ENCODE measurements at places on chromosomes 1 and 21.

GRCh38 chr1:98906809-98907208 is 97.9 kb downstream of the PLPPR5 start:
- DNase-seq = no peak

DNA sequence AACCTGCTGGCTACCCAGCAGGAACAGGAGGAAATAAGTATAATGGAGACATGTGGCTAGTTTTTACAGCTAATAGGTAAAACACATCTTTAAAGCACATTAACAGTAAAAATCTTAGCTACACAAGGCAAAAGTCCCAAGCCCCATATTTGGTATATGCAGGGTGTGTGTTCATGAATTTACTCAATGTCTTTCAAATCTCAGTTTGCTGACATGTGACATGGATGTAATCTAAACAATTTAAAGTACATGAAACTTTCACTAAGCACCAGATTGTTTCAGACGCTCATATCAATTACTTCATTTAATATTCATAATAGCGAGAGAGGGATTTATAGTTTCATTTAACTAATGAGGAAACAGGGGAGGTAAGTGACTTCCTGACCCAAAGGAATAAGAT is 3.9 kb downstream of the TACSTD2 start:
- no peak for DNase-seq

DNA sequence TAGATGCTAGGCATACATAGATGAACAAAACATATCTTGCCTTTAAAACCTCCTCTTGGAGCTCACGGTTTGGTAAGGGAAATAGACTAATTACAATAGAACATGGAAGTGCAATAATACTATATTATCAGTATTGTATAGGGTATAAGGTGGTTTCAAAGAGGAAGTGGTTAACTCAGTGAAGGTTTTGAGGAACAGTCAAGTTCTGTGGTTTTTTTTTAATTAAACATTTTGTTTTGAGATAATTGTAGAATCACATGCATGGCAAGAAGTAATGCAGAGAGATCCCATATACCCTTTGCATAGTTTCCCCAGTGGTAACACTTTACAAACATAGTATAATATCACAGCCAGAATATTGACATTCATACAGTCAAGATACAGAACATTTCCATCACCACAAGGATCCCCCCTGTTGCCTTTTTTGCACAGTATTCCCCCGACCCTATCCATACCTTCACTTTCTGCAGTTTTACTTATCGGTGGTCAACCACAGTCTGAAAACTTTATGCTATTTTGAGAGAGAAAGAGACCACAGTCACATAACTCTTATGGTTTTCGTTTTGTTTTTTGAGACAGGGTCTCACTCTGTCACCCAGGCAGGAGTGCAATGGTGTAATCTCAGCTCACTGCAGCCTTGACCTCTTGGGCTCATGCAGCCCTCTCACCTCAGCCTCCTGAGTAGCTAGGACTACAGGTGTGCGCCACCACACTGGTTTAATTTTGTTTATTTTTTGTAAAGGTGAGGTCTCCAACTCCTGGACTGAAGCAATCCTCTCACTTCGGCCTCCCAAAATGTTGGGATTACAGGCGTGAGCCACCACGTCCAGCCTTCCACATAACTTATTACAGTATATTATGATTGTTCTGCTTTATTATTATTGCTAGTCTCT is 60.5 kb upstream of the KIAA1614 start:
- DNase-seq = no peak

DNA sequence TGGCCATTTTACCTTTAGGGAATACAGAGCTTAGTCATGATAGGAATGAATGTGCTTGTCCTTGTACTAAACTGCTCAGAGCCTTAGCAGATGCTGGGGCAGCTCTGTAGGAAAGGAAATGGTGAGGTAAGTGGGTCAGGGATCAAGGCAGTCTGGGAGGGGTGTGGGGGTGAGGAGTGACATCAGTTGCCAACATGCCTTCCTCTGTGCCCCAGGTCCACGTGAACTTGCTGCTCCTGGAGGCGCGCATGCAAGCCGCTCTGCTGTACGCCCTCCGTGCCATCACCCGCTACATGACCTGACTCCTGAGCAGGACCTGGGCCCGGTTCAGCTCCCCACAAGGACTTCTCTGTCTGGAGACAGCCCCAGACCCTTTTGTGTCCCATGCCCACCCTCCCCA is 21.2 kb downstream of the SESN2 start:
- no peak for DNase-seq

GRCh38 chr1:151832318-151832980 is 847 bp upstream of the RORC start:
- peak; percentile 51 for DNase-seq

- no peak for DNase-seq
Observed at GRCh38 chr1:165387505-165387904, 31.0 kb upstream of the LMX1A start.

- DNase-seq = no peak
Observed at GRCh38 chr21:45090966-45091365, 16.6 kb downstream of the ADARB1 start.

DNA sequence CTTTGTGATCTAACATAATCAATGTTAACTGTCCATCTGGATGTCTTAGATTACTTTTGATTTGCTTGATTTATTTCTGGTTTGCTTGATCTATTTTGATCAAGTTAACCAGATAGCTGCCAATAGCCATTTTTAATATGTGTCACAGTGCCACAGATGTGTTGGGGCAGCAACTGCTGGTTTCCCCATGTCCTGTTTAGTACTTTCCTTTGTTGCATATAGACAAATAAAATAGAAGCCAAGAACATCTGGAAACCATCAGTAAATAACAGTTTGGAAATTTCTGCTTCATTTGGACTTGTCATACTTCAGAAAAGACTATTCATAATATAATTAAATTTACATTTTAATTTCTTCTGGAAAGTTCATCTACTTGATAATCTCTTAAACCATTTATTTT is 145.6 kb upstream of the C21orf91 start:
- DNase-seq = no peak

DNA sequence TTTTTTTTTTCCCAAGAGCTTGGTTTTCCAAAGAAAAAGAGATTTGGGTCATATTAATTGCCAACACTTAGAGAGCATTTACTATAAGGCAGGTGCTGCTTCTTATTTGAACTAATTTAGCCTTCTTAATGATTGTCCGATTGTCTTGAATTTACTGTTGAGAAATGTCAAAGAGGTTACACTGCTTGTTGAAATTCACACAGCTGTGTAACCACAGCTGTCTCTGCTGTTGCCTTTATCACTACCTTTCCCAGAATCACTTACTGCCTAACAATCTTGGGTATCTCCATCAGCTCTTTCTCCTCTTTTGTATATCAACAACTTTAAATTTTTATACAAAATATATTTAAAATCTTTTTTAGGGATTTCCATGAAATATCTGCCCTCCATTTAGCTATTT is 115.6 kb downstream of the UCHL5 start:
- DNase-seq = no peak

DNA sequence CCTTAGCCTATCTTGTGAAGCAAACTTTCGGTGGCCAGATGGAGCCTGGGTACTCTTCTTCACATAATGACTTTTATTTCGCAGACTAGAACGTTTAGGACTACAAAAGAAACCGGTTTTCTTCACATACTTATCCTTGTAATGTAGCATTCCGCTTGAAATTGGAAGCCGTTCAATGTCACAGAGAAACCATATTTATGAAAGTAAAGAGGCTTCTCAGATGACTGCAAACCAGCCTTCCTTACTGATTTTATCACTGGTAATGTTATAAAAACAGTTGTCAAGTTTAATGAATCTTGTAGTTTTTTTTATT is 94.1 kb downstream of the PPIAL4G start:
- DNase-seq = no peak

DNA sequence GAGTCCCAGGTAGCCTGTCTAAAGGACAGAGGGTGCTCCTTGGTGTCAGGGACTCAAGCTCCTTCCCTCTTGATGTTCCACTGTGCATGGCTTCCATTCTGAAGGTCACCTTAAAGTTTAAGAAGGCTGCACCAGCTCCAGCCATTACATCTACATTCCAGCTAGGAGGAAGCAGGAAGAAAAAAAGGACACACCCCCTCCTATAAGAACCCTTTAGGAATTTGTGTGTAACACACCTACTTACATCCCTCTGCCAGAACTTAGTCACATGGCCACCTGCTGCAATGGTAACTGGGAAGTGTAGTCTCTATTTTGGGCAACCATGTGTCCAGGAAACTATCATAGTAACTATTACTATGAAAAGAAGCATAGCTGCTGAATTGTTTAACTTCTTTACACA is 161.6 kb upstream of the KLHDC7A start:
- no peak for DNase-seq

DNA sequence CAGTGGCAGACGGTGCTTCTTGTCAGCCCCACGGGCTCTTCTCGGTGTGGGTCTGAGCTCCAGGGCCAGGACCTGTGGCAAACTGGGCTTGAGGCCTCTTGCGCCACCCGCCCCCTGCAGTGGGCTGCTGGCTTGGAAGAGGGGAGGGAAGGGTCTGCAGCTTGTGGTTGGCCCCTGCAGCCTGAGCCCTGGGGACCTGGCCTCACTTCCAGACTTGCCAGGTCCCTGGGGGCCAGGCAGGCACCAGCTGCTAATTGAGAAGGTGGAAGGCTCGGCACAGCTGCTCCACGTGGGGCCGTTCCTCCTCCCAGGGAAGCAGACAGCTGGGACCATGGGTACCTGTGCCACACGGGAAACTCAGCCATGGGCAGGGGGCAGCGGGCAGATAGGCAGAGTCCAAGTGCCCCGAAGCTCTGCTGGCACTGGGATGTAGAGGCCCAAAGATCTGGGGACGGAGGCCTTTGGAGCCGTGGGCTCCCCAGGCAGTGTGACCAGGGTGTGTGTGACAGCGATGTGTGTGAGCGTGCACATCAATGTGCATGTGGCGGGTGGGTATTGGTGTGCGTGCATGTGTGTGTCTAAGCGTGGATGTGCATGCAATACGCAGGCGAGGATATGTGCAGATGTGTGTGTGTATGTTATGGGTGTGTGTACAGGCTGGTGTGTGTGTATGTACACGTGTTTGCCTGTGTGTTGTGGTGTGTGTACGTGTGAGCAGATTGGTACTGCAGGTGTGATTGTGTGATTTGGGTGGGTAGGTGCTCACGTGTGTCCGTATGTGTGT is 39.3 kb downstream of the TP73 start:
- no peak for DNase-seq

GRCh38 chr1:218742467-218743262 is 397.5 kb downstream of the TGFB2 start:
- no peak for DNase-seq

DNA sequence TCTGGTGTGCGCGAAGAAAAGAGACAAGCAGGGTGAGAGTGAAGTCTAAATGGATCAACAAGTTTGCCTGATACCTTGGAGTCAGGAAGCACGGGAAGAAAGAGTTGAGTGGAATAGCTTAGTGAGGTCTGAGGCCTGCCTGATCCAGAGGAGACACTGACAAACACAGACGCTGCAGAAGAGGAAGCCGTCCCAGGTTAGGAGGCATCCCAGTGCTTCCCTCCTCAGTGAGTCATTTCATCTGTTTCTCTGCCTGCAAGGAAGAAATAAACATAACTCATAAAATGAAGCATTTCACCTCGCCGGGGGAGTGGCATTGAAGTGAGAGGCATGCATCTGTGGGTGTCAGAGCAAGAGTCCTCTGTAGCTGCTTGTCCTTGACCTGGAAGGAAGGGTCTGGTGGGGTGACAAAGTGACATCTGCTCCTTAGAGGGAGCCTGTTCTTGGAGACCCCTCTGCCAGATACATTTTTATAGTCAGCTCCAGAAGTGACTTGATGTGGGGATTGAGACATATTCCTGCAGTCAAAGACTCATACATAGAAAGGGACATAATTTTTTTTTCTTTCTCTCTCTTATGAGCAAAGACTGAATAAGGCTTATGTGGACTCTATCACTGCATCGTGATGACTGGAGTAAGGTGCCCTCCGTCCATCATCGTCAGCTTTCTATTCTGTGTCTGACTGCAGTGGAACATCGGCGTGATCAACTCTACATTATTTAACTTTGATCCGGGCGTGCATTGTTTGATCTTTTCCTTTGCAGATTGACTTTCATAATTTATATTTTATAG is 256.7 kb downstream of the KIF26B start:
- DNase-seq = no peak

DNA sequence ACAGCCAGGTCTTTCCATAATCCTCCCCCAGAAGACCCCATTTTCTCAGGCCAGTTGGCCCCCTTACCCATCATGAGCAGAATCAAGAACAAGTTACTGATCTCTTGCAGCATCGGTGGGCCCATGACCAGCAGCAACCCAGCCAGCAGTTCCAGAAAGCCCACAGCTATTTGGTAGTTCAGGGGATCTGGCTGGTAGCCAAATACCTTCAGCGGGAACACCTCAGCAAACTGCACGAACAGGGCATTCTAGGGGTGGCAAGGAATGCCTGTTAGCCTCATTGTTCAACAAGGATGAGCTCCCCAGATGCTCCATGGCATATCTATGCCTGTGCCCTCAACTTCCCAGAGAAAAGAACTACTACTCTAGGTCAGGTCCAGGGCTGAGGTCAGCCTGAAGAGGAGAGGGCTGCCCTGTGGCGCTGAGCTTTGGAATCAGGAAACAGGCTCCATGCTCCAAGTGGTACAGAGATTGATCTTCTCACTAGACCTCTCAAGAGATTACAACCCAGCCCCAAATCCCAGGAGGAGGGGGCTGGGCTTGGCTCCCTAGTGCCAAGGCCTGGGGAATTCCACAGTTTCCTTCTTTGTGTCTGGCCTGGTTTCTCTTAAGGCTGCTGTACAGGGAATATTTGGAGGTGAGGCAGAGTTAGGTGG is 1.3 kb downstream of the TMEM35B start:
- no peak for DNase-seq

DNA sequence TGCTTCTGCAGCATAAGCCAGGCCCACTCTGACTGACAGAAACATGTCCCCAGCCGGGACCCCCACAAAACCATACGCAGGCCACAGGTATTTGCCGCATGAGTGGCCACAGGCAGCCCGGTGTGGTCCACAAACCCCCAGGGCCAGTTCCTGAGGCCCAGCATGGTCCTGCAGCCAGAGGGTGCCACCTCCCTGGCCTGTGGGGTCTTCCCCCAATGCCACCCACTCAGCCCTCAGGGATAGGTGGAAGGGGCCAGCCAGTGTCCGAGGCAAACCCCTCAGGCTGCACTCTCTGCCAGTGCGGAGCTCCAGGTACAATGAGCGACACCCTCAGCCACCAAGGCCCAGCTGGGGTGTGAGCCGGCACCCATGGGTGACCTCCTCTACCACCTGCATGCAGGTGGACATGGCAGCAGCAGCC is 43.5 kb downstream of the UBE2G2 start:
- no peak for DNase-seq

DNA sequence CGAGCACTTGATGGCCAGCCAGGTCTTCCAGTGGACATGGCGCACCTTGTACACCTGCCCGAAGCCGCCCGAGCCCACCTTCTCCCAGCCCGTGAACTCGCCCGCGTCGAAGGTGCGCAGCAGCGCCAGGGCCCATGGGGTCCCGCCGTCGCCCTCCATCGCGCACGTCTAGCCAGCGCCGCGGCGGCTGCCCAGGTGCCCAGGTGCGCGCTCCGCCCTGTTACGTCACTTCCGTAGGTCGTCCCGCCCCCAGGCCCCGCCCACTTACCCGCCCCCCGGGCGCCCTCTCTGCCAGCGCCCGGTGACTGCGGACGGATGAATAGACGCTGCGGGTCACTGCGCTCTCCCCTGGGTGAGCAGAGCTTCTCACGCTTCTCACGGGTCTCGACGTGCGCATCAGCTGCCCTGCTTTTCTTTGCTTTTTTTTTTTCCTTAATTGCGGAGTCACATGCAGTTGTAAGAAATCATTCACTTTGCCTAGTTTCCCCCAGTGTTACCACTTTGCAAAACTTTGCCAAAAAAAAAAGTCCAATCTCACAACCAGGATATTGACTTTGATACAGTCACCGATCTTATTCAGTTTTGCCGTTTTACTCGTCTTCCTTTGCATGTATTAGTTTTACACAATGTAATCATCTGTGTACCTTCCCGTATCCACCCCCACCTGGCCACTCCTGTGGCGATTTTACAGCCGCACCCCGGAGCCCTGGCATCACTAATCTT is at the start of gene RIPK4:
Gene RIPK4 (minus strand): TSS at position 170 of the 723 bp plus-strand sequence. CDS start 11 bp downstream, at position 159.
- DNase-seq = no peak

Measured in dorsolateral prefrontal cortex (tissue), 122 donors.